ENCODE measurements at places on chromosomes 4 and X. TPM values are rescaled to one million over a fixed set of nuclear protein-coding genes. Genes with fewer than 3 reads are reported as not detected.

Gene PNMA5
- total RNA-seq: not detected

Gene CLIC2
- total RNA-seq: 3.6 TPM

Gene RNF212
- not detected for total RNA-seq

Gene RAB41
- not detected for total RNA-seq

Gene SMIM31
- 0.92 TPM for total RNA-seq

Gene DIAPH2
- total RNA-seq: 22.9 TPM

Gene MID1
- total RNA-seq: 25.1 TPM

Gene MAML3
- total RNA-seq: 6.6 TPM

Gene NIPAL1
- not detected for total RNA-seq

Gene SMR3B
- not detected for total RNA-seq

Gene NUP62CL
- 0.87 TPM for total RNA-seq

Gene DCLK2
- 4.7 TPM for total RNA-seq

Gene SPON2
- total RNA-seq: 65.2 TPM

Gene RIPPLY1
- total RNA-seq: not detected

Gene SOX3
- total RNA-seq: not detected

Gene L1CAM
- total RNA-seq: 2.8 TPM

Gene MAOA
- 157 TPM for total RNA-seq

Gene SLC10A3
- total RNA-seq: 13.2 TPM

Gene PCDH18
- total RNA-seq: 99.1 TPM

Gene DCAF12L1
- total RNA-seq: not detected

Gene PPP1R3F
- total RNA-seq: 1.8 TPM

Gene PCDH11X
- total RNA-seq: not detected

Gene GAB3
- 2.7 TPM for total RNA-seq

Gene SMPX
- 19.2 TPM for total RNA-seq

Gene PFKFB1
- not detected for total RNA-seq

Gene MAGEC3
- total RNA-seq: not detected

Gene ARMCX5
- 6.1 TPM for total RNA-seq

Gene SLC49A3
- 7.5 TPM for total RNA-seq

All from stomach (tissue), 19 donors.